ENCODE measurements at places on chromosomes 12 and 14.

DNA sequence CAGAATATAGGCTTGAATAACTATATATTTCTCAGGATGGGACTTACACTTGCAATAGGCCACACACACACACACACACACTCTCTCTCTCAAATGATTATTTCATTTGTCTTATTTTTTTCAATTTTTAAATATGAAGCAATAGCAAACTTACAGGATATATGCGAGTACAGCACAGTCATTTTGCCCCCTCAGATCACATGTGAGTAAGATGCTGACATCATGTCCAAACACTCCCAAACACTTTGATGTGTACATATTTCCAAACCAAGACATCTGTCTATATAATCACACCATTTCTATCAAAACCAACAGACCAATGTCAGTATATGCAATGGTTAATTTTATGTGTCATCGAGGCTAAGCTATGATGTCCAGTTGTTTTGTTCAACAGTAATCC, 1535.9 kb upstream of the FLRT2 start:
- peak; percentile 29 for DNase-seq

GRCh38 chr14:64992328-64992885, 5.7 kb downstream of the FNTB start:
- DNase-seq = no peak

DNA sequence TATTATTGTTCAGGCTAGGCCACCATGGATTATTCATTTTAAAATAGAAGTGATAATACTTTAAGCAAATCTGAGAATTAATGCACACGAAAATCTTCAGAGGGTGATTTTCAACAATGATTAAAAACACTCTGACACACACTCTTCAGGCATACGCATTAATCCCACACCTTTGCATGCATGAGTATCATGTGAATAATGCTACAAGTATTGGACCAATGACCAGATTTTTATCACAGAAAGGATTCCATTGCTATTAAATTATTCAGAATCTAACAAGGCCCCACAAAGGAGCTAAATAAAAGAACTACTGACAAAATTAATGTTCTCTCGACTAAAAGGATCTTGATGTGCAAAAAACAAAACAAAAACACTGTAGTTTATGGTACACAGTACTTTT, 11.1 kb downstream of the EPS8 start:
- peak; percentile 84 for DNase-seq

- DNase-seq = no peak
Measured at GRCh38 chr12:49400304-49400703, 33.0 kb downstream of the SPATS2 start.

DNA sequence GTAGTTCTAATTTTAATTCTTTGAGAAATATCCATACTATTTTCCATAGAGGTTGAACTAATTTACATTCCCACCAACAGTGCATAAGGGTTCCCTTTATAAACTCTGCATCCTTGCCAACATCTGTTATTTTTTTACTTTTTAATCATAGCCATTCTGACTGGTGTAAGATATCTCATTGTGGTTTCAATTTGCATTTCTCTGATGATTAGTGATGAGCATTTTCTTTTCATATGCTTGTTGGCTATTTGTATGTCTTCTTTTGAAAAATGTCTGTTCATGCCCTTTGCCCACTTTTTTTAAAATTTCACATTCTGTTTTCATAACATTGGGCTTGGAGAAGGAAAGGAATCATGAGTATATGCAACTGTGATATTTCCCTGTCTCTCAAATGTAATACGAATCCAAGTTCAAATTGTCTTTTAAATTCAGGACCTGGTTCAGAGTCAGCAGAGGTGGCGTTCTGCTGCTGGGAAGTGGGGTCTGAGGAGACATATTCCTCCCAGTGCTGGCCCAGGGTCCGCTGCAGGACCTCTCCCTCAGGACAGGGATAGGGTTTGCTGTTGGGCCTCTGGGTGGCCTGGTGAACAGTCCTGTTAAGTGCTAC, 81.2 kb upstream of the ETV6 start:
- DNase-seq = no peak

- DNase-seq = no peak
Measured at GRCh38 chr14:50397390-50398188, 908 bp upstream of the CDKL1 start.

DNA sequence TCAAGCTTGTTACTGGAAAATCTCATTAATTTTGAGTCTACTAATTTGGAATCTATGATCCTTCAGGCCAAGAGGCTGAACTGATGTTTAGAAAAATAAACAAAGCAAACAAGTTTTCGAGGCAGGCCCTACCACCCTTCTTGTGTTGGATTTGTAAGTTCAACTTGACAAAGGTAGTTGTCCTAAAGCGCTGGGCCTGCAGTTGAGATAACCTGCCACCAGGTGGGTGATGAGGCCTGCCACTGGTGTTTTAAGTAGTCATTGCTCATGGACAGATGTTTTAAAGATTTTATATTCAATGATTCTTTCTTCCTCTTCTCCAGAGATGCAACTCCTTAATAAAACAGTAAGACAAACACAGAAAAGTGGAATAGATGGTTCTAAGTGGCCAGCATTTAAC, 19.4 kb downstream of the ACVRL1 start:
- DNase-seq = no peak

DNA sequence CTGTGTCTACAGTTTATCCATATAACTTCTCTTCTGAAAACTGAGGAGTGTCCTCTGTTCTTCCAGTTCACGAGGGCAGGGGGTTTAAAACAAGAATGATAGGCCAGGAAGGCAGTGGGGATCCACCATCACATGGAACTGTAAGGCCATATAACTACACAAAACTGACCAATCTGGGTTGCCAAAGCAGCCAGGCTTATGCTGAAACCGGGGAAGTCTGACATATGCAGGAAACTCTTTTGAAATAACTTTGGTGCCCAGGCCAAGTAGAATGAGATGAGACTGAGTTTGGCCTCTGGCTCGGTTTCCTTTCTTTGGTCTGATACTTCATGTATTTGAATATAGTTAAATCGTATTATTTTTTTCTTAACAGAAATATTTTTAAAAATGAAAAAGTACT, 18.0 kb upstream of the ATF1 start:
- no peak for DNase-seq

DNA sequence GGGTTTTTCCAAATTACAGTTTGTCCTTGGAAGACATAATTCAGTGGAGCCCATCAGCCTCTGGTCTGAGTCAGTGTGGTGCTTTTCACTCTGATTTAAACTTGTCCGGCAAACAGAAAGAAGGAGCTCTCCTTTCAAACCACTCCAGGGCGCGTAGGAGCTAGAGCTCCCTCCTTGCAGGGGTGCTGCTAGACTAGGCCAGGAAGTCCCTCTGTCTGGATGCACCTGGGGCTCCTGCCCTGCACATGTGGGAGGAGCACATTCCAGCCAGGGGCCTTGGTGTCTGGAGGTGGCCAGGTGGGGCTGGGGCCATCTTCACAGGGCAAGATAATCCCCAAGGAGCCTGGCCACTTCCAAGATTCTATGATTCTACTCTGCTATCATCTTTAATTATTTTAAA, 3.1 kb downstream of the SERPINA3 start:
- DNase-seq = no peak

- DNase-seq = peak; percentile 25
Measured at GRCh38 chr14:92692822-92693226, 55.6 kb downstream of the LGMN start.

- no peak for DNase-seq
Measured at GRCh38 chr12:130588696-130589539, 127.2 kb downstream of the RIMBP2 start.

- DNase-seq = no peak
Measured at GRCh38 chr12:81187686-81188085, 109.8 kb downstream of the ACSS3 start.

DNA sequence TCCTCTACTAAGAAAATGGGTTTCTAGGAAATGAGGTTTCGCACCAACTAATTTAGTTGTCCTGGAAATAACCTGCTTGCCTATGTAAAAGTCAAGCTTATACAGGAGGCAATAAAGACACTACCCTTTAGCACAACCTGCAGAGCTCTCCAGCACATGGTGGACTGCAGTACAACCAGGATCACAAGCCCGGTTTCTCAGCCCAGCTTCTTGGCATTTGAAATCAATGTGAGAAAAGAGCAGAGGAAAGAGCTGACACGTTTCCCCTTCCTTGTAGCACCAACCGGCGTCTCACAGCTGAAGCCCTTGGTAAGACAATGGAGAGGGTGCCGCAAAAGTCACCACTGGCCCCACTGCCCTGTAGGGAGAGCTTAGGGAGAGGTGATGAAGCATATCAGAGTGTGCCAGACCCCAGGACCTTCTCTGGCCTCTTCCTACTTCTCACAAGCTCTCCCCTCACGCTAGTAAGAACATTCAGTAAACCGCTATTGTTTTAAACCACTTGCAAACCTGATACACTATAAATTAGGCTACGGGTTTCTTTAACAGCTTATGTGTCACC, 8.6 kb downstream of the SPTLC2 start:
- DNase-seq = no peak

DNA sequence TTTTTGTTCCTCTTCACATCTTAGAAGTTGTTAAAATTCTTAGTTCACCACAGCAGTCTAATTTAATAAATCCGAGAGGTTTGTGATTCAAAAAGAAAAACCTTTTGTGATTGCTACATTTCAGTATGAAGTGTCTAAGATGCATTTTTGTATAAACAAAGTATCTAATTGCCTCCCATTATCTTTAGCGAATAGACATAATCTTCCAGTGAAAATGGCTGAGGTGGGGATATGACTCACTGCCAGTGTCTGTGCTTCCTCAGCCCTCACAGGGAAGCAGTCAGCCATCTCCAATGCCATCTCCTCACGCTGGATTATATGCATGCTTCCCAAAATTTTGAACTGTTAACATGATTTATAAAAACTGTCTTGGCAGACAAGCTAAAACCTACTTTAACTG, 7.6 kb downstream of the GCH1 start:
- peak; percentile 21 for DNase-seq

DNA sequence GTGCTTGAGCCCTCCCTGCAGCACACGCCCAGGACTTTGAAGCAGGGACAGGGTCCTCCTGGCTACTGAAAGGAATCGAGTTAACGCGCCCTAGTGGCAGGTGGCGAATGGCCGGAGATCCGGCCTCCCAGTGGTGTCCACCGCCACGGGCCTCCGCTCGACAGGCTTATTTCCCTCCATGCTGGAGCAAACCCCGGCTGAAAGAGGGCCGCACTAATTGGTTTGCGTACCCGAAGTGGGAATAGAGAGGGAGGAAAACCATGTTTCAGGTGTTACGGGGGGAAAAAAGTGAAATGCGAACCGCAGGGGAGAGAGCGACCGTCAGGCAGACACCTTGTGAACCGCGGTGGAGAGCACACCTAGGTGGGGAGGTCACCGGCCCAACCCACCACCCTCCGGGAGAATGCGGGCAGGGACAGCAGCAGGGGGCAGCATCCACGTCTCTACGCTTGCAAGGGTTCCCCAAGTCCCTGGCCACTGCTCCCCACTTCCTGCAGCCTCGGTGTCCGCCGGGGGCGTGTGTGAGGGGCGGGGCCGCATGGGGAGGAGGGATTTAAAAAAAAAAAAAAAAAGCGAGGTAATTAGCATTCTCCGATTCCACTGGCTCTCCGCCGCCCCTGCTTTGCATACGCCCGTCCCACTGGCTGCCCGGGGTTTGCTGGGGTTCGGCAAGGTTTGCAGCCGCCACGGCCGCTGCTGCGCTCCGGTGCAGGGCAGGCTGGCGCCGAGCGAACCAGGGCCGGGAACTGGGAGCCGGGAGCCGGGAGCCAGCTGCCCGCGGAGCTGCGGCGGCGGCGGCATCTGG, 224.6 kb upstream of the CRY1 start:
- peak; percentile 92 for DNase-seq

- no peak for DNase-seq
Measured at GRCh38 chr12:65293735-65294134, 15.3 kb downstream of the MSRB3 start.

GRCh38 chr12:82383930-82384552, 25.7 kb downstream of the METTL25 start:
- peak; percentile 10 for DNase-seq

DNA sequence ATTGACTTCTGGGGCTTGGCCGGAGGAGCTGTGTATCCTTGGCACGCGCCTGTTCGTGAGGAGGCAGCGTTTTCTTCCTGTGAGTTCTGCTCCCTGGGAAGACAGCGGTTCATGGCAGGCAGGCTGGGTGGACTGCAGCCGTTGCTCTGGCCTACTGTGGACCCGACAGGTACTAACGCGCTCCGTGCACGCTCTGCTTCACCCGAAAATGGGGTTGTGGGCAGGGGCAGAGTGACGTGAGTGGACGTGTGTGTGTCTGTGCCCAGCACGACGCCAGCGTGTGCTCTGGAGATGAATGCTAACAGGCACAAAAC, 179.1 kb downstream of the KIF26A start:
- DNase-seq = no peak

GRCh38 chr14:89357655-89358297, 59.3 kb downstream of the FOXN3 start:
- no peak for DNase-seq

GRCh38 chr14:67253076-67253635, 11.9 kb downstream of the PALS1 start:
- no peak for DNase-seq

- DNase-seq = no peak
Measured at GRCh38 chr12:28755027-28755426, 394.1 kb upstream of the FAR2 start.

DNA sequence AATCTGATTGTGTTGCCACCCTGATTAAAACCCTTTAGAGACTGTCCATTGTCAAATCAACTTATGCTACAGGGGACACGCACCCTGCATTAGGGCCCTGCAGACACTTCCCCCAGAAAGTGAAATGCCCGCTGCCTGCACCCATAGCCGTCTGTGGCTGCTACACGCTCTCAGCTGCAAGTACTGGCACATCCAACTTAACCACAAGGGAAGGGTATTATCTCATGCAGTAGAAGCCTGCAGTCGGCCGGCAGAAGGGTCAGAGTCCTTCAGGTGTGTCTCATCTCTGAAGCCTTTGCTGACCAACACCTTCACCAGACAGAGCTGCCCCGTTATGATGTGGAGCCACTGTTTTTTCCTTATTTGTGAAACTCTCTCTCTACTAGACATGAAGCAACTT, 20.8 kb downstream of the CFAP251 start:
- DNase-seq = peak; percentile 41

DNA sequence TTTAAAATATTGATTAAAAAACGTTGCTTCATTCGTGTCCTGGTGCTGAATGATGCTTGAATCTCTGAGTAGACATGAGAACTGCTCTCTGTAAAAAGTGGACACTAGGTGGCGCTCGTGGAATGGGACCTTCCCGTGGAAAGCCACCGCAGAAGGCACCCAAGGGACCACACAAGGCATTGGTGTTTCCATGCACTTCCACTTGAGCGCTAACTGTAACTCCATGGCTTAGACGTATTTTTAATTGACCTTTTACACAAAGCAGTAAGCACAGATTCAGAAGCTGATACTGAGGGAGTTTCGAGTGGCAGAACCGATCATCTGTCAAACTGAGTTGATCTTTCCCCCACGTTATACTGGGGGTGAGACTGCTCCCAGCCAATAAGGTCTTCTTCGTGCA, 135.3 kb downstream of the PRKCH start:
- DNase-seq = peak; percentile 40

DNA sequence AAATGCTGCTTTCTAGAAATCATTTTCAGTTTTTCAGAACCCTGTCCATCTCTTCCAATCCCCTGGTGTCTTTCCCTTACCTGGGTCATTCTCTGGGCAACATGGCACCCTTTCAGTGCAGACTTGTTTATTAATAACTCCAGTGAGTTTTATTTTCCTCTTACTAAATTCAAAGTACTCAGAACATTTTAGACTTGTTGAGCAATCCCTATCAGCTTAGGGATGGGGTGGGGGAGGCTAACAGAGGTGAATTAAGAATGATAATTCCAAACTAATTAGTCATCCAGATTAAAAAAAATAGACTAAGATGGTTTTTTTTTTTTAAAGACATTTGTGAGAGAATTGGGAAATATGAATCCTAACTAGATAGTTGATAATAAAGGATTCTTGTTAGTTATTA, 10.7 kb downstream of the GPRC5A start:
- DNase-seq = peak; percentile 70
